ENCODE measurements at places on chromosomes 4 and X.

DNA sequence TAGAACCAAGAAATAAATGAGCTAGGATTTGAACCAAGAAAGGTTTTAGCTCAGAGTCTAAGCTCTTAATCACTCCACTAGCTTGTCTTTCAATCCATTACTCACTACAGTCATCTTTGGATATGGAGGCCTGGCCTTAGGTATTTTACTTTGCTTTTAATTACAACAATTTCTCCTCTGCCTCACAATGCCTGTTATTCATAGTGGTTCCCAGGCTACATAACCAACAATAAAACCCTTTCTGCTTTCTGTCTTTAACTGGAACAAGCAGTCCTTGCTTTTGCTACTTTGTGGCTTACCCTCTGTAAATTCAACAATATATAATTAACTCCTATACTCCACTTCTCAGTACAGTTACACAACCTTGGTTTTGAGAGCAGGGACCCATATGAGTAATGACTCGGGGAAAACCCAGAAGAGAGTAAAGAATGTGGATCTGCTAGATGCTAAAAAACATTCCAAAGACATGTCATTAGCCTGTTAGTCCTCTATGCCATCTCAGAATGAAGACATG is 94.7 kb upstream of the NAP1L5 start:
- DNase-seq = peak; percentile 92

GRCh38 chr4:8334786-8335460 is 65.4 kb downstream of the HTRA3 start:
- no peak for DNase-seq

DNA sequence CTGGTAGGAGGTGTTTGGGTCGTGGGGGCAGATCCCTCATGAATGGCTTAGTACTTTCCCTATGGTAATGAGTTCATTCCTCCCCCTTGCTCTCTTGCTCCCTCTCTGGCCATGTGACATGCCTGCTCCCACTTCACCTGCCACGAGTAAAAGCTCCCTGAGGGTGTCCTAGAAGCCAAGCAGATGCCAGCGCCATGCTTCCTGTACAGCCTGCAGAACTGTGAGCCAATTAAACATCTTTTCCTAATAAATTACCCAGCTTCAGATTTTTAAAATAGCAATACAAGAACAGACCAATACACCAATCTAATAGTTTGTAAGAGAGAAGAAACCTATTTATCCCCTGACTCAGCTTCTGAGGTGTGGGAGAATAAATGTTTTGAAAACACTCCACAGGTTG is 60.5 kb downstream of the FGFBP1 start:
- DNase-seq = no peak

DNA sequence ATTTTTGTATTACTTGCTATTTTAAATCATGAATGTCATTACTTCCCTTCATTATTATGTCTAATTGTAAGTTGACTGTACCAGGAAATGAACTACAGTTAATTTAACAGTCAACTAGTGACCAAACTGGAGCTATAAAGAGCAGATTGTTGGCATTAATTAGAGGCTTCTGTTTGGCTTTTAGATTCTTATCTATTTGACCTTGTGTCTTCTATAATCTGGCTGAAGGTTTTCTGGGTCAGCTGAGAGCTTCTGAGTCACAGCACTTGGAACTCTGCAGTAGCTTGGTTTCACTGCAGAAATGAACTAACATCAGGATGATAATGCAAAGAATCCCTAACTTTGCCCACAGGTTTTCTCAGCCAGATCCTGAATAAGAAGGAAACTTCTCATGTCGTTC is 169.2 kb upstream of the LEF1 start:
- no peak for DNase-seq

- peak; percentile 99 for DNase-seq
These were observed 5.3 kb downstream of the SOWAHB start for GRCh38 chr4:76892601-76893000.

DNA sequence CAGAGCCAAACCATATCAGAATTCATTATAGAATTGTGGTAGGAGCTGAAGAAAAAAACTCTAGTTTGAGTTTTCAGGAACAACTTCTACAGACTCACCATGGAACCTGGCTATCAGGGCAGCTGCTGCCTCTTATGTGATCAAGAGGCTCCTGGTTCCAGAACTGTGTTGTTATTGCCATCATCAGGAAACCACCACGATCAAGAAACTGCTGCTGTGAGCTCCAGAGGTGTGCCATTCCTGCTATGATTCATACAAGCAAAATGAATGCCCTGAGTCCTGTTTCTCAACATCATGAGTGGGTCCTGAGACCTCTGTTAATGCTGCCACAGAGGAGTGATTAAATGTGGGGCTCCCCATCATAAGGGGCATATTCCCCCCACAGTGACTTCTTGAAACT is 43.7 kb downstream of the TASL start:
- DNase-seq = peak; percentile 17

DNA sequence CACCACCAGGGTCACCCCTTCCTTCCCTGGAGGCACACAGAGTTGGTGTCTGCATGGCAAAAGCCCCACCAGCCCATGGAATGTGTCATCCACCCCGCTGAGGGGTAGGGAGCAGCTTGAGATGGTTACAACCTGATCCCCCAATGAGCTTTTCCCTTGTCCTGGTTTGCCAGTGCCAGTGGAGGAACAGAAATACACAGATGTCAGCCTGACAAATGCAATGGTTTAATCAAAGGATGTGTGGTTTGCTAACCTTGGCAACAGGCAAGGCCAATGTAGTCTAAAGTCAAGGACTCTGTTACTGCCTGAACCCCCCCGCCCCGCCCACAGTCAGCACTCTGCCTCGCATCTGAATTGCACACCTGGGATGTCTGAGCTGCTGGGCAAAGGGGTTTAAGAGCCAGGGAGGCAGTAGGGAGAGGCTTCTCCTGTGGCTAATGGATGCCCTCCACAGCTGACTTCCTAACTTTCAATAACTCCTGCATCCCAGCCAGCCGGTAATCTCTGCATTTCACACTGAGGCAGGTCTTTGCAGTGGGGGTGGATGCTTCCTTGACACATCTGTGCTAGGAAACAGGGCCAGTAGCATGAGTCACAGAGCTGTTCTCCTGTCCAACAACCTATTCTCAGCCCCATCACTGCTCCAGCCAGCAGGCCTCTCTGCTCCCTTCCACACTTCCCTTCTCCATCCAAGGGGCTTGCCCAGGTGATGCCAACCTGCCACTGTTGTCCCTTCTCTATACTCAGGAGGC is 137.5 kb downstream of the AMMECR1 start:
- peak; percentile 75 for DNase-seq

GRCh38 chr4:56689201-56689969 is 8.3 kb upstream of the HOPX start:
- DNase-seq = no peak

GRCh38 chr4:77159806-77160205 is 2.8 kb downstream of the CCNG2 start:
- no peak for DNase-seq

DNA sequence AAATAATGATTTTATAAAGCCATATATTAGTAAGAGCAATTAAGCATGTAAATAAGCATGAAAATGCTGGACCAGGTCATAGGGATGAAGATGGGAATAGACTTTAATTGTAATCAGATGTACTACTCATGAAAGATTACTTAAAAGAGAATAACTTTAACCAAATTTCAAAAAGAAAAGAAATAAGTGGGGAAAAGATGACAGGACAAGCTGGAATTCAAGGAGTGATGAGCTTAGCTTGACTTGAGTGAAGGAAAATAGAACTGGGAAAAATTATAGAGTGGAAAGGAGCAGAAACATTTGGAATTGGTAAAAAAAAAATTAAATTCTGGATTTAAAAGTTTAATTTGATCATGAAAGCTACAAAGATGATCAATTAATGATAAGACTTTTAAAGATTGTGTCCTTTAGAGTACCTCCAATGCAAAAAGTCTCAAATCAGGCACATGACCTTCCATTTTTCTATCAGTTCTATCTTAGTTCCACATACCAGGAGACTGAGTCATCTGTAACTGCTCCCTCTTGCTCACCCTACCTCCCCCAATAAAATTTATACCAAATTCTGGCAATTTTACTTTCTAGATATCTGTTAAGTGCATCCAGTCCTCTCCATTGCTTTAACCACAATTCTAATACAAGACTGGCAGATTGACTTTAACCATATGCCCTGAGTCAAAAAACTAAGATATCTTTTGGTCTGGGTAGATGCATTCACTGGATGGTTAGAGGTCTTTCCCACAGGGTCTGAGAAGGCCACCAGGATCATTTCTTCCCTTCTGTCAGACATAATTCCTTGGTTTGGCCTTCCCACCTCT is 56.4 kb upstream of the SLIT2 start:
- peak; percentile 12 for DNase-seq

- DNase-seq = no peak
These were observed 43.1 kb upstream of the ZCCHC12 start for GRCh38 chrX:118780509-118780908.

GRCh38 chr4:134610956-134611355 is 409.4 kb upstream of the PABPC4L start:
- DNase-seq = no peak

DNA sequence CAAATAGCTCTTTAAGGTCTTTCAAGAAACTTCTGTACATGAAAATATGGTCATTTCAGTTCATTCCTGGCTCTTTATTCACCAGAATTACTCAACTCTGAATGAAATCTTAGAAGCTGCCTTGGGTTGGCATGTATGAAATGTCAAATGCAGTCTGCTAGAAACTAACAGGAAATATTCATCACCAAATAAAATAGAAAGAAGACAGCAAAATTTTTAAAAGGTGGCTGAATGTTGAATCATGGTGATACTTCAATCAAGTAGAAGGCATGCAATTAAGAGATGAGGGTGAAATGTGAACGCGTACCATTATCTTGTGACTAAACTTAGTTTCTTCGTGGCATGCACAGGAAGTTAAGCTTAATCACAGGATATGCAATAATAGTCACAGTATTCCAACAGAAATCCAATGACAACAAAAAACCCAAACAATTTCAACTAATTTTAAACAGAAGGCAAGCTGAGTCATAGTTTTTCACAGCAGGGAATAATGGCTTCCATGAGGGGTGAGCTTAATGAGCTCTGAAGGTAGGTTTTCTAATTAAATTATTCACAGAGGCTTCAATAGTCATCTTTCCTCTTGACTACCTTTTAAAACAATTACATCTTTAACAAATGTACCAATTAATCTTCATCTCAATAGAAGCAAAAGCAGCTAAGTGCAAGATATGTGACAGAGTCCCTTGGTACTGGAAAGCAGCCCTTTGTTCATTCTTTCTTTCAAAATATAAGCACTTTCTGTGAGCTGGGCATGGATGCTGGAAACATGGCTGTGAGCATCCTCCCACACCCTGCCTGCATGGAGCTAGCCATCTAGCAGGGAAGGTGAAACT is 44.5 kb downstream of the SCFD2 start:
- peak; percentile 82 for DNase-seq

DNA sequence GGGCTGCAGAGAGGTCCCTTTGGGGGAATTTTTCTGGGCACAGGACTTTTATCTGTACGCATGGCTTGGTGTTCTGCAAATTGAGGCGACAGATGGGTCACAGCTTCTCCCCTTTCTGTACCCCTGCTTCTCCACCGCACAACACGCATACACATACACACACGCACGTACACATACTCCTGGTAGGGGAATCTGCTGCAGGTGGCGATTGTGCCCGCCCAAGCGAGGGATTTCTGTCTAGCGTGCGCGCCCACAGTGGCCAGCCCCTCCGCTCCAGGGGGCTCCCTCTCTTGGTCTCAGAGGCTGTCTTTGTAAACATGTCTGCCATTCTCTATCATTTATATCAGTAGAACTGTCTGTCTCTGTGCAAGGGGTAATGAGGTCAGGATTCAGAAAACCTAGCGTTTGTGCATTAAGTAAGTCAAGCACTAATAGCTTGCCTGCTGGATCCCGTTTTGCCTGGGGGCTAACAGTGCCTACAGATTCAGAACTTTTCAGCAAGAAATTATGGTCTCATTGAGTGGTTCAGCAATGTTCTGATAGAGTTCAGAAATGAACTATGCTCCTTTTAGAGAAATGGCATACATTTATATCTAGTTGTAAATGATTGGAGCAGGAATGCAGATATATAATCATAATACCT is 2.2 kb downstream of the GRID2 start:
- DNase-seq = no peak

- no peak for DNase-seq
These were observed 13.1 kb upstream of the RPL34 start for GRCh38 chr4:108607079-108607815.

GRCh38 chrX:27890611-27891010 is 82.8 kb downstream of the MAGEB10 start:
- DNase-seq = peak; percentile 76

DNA sequence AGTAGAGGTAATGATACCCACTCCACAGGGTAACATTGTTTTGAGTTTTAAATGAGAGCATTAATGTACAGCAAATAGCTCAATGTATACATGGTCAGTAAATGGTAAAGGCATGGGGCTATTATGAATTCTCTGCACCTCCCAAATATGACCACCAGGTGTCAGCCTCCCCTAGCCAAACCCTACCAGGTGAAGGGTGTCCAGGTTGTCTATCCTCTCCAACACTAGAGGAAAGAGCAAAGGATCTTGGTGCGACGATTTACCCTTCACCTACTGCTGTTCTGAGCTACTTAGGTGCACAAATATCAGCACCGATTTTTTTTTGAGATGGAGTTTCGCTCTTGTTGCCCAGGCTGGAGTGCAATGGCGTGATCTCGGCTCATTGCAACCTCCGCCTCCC is 26.5 kb upstream of the XIAP start:
- DNase-seq = peak; percentile 51

DNA sequence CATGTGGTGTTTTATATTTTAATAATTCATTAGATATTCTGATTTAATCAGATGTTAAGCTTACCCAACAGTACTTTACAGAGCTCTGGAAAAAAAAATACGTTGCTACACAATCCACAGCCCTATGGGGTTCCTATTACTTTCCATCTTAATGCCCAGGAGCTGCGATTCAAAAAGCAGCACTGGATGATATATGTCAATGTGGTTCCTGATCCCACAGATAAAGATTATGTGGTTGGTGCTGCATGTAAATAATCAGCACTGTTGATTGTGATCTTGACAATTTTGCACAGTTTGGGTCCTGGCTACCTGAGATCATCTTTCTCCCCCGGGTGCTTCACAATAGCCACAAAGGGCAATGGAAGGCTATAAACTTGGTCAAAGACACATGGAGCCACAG is 72.7 kb upstream of the DCLK2 start:
- DNase-seq = no peak

GRCh38 chr4:149595500-149595899 is 220.1 kb downstream of the IQCM start:
- DNase-seq = no peak

GRCh38 chrX:100636321-100636991 is at the start of gene TSPAN6:
TSS of gene TSPAN6 (minus strand) at chrX:100636806. CDS start at chrX:100636694, 112 bp downstream.
- DNase-seq = peak; percentile 75

- DNase-seq = no peak
These were observed 63.5 kb upstream of the ARHGAP36 start for GRCh38 chrX:130994671-130995070.

GRCh38 chr4:182273191-182273935 is 30.2 kb downstream of the TENM3 start:
- DNase-seq = no peak

DNA sequence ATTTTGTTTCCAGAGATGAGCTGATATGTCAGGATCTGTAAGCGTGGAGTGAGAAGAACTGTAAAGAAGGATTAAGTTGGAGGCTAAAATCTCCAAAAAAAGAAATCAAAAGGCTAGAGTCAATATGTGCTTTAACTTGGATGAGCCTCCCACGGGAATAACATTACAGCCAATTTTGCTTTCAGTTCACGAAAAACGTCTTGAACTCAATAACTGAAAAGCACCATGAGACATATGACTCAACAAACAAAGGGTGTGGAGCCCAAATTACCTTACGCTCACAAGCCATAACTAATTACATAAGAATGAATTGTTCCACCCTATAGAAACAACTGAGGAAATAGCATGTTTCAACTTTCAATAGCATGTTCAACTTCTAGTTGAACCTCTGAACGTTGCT is 22.3 kb downstream of the TMPRSS11D start:
- DNase-seq = peak; percentile 90
